ENCODE measurements at places on chromosomes 7 and 10.
A peak's percentile ranks its signal among the peaks of the same experiment; 100 is the strongest.

- no peak for DNase-seq
Observed at GRCh38 chr7:139264220-139264619, 33.2 kb downstream of the UBN2 start.

- no peak for DNase-seq
Observed at GRCh38 chr7:79523436-79523835, 70.0 kb upstream of the MAGI2 start.

DNA sequence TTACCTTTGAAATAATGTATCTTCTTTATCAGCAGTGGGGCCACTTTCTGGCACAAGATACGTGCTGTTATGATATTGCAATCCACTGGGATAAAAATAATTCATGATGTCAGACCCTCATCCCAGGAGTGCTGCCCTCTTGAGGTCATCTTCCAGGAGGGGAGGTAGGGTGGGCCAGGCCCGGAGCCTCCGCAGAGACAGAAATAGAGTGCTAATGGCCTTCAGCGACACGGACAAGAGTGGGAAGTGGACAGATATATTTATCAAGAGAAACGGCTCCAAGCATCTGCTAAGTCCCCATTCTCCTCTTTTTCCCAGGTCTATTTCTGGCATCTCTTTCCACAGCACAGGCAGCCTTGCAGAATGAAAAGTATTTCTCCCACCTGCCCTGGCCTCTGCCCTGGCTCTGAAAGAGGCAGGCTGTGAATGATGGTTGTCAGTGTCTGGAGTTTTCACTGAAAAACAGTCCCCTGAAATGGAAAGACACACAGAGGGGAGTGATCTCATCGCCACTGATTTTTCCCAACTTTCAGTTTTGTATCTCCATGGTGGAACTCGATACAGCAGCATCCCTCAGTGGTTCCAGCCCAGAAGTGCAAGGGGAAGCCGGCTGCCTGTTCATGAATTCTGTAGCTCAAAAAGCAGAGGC, 251.7 kb upstream of the MYO3A start:
- no peak for DNase-seq

DNA sequence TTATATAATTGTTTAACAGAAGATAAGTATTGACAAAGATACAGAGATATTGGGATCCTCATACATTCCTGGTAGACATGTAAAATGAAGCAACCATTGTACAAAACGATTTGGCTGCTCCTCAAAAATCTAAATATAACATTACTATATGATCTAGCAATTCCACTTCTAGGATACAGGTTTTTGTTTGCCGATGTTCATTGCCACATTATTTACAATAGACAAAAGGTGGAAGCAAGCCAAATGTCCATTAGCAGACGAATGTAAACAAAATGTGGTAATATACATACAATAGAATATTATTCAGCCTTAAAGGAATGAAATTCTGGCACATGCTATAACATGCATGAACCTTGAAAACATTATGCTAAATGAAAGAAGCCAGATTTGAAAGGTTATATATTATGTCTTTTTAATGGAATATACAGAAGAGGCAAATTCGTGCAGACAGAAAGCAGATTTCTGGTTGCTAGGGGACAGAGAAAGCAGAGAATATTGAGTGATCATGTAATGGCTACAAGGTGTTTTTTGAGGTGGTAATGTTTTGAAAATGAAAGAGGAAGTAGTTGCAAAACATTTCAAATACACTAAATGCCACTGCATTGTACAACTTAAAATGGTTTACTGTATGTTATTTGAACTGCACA, 44.9 kb downstream of the POLR1F start:
- no peak for DNase-seq

GRCh38 chr10:35884657-35885071, 242.6 kb upstream of the FZD8 start:
- DNase-seq = no peak

GRCh38 chr7:98559958-98560357, 57.1 kb upstream of the NPTX2 start:
- no peak for DNase-seq

DNA sequence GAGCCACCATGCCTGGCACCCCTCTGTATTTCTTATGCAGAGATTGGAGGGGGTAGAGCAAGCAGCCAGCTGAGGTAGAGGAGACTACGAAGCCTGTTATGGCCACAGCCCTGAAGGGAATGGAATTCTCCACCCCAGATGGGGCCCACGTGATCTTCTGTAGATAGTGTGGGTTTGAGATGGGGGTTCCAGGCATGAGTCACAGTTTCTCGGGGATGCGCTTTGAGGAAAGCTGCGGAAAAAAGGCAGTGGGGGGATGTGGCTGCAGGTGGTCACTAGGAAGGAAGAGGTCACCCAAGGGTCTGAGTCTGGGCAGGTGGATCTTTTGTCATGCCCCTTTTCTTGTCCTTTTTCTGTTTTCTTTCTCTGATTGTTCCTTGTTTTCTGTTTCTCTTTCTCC, 11.5 kb downstream of the FAM131B start:
- no peak for DNase-seq

DNA sequence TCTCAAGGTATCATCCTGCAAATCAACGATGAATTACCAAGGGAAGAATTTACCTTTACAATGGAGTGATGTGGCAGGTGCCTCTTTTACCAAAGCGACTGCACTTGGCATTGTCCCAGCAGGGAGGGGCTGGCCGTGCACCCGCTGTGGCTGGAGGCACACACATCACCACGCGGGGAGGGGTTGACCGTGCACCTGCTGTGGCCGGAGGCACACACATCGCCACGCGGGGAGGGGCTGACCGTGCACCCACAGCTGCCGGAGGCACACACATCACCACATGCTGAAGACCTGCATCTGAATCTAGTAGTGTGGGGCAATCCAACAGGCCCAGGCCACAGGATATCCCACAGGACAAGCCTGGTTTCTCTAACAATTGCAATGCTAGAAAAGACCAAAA, 493.5 kb downstream of the DNAJB6 start:
- DNase-seq = no peak

- DNase-seq = no peak
Observed at GRCh38 chr7:121447243-121447910, 51.3 kb upstream of the FAM3C start.

GRCh38 chr7:84985073-84985784, 201.6 kb downstream of the SEMA3D start:
- no peak for DNase-seq

DNA sequence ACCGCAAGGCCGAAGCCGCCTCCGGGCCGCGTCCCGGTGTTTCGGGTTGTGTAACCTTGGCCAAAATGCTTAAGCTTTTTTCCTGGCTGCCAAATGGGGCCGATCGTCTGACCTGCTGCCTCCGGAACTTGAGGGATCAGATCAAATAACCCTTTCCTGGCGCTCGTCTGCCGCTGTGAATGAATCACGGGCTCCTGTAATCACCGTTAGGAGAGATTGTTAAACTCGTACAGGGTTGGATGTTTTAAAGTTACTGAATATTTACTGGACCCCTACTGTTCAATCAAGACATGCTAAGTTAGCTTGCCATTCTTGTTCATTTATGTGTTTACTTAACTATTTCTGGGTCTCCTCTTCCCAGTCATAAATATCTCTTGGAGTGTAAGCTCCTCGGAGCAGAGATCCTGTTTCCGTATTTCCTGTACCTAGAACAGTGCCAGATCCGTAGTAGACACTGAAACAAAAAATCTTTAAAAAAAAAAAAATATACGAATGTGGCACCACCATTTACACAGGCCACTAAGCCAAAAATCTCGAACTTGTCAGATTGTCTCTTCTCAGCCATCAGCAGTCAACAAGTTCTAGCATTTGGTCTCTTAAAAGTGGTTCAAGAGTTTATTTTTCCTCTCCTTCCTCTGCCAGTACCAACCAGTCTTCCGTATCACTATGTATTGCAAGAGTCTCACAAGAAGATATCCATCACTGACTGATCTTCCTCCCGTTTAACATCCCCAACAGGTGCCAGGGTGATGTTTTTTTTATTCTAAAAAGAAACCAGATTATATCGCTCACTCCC, 650 bp upstream of the TM9SF3 start:
- DNase-seq = no peak

DNA sequence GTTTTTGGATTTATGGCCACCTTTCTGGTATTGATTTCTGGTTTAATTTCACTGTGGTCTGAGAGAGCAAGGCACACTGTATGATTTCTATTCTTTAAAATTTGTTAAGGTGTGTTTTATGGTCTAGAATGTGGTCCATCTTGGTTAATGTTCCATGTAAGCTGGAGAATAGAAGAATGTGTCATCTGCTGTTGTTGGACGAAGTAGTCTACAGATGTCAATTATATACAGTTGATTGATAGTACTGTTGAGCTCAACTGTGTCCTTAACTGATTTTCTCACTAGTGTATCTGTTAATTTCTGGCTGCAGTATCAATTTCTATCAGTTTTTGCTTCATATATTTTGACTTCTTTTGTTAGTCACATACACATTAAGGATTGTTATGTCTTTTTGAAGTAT, 127.1 kb downstream of the MLLT10 start:
- DNase-seq = no peak

GRCh38 chr7:96410126-96410839, 88.4 kb upstream of the SLC25A13 start:
- no peak for DNase-seq

- no peak for DNase-seq
Observed at GRCh38 chr10:132408367-132408781, 11.4 kb downstream of the PWWP2B start.

- no peak for DNase-seq
Observed at GRCh38 chr7:107016312-107016711, 28.2 kb upstream of the PRKAR2B start.

GRCh38 chr10:5480162-5480941, 19.0 kb downstream of the CALML5 start:
- DNase-seq = no peak

GRCh38 chr7:33251301-33251700, 121.9 kb downstream of the BBS9 start:
- no peak for DNase-seq

- no peak for DNase-seq
Observed at GRCh38 chr10:110649347-110650264, 5.5 kb downstream of the RBM20 start.

DNA sequence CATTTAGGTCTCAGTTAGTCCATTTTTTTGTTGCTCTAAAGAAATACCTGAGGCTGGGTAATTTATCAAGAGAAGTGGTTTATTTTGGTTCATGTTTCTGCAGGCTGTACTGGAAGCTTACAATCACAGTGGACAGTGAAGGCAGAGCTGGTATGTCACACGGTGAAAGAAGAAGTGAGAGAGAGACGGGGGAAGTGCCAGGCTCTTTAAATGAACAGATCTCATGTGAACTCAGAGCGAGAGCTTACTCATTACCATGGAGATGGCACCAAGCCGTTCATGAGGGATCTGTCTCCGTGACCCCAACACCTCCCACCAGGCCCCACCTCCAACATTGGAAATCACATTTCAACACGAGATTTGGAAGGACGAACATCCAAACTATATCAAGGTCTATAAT, 18.9 kb upstream of the PNLIPRP3 start:
- no peak for DNase-seq

GRCh38 chr10:119755446-119755845, 29.6 kb downstream of the INPP5F start:
- no peak for DNase-seq

- no peak for DNase-seq
Observed at GRCh38 chr10:65864036-65864435, 1061.8 kb upstream of the LRRTM3 start.

DNA sequence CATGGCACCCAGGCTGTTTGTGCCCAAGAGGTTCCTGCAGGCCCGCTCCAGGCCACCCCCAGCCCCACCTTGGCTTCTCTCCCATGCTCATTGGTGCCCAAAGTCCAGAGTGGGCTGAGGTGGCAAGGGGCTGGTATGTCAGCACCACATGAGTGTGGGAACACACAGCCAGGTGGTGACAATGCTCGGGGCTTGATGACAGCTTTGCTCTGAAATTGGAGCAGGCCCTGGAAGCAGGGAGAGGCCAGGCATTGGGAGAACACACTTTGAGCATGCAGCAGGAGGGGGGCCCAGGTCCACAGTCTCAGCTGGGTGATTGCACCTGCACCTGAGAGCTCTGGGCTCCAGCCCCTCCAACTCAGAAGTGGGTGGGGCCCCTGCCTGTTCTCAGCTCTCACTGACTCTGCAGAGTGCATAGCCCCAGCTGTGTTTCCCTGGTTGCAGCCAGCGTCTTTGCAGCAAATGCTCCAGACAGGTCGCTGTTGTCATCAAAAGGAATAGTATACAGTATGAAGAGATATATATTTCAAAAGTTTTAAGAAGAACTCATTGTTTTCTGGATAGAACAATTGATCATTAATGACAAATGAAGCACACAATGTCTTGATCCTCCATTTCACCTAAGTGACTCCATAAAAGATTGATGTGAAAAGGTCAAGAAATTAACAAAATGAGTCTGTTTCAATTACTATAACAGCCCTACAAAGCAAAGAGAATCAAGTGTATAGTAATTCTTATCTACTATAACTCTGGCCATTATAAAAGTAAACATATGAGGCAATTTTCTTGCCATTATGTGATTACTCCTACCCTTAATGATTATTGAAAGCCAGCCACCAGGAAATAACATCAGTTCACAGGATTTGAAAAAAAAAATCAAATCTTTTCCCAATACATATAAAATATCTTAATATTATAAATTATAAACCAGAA, 848.1 kb downstream of the PCDH15 start:
- DNase-seq = no peak

- DNase-seq = no peak
Observed at GRCh38 chr7:137619181-137619580, 227.6 kb downstream of the DGKI start.

GRCh38 chr7:37756797-37757551, 73.4 kb downstream of the GPR141 start:
- DNase-seq = no peak

GRCh38 chr10:19993714-19994315, 177.6 kb downstream of the PLXDC2 start:
- DNase-seq = no peak

DNA sequence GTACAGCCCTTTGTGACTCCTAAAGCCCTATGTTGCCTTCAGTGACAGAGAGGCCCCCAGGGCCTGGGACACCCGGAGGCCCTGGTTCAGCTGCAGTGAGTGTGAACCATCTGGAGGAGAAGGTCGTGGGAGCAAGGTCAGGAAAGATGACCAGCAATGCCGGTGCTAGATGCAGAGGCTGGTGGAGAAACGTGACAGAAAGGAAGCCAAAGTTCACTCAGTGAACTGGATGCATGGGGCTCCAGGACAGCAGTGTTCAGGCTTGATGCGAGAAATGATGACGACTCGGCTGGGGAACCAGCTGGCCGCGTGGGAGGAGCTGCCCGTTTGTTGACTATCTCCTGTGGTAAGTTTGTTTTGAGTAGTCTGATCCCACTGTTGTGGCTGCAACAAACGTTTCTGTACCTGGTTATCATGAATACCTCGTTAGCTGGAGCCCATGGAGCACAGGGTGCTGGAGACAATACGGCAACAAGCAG, 54.1 kb upstream of the MKRN1 start:
- no peak for DNase-seq

DNA sequence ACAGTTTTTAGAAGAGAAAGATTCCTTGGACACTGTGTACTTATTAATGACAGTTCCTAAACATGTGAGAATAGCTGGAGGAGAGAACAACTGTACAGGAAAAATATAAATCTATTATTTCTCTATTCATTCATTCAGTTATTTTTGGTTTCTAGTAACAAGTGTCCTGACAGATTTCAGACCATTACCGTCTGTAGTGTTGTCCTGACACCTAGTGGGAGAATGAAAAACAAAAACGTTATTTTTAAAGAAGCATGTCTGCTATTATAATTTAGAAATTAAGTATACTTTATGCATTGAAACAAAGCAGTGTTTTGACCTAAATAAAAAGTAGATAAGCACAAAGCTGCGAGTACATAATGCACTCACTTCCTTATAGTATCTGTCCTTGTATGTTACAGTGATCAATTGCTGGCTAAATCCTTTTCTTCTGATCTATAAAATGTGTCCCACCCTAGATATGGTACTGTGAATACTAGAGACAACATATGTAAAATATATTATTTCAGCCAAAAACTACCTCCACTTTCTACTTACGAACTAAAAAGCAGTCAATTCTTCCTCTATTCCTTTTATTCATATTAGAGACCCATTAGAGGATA, 575.6 kb downstream of the ARL4A start:
- DNase-seq = peak; percentile 33
